ENCODE measurements at places on chromosomes 6 and 20.

GRCh38 chr6:150373260-150373701 lies 4.5 kb downstream of the IYD start:
- no peak for DNase-seq

GRCh38 chr6:138509371-138509770 lies 10.1 kb upstream of the NHSL1 start:
- DNase-seq, result no peak

DNA sequence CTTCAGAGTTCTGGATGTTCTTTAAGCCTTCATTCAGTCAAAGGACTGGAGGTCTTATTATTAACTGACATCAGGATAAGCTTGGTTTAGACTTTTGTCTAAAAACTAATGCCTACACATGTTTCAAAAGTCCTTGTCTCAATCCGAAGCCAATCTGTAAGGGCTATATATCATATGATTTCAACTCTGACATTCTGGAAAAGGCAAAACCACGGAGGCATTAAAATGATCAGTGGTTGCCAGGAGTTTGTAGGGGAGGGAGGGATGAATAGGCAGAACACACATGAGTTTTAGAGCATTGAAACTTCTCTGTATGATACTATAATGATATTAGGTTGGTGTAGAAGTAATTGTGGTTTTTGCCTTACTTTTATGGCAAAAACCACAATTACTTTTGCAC lies 1285.8 kb upstream of the CITED2 start:
- no peak for DNase-seq

DNA sequence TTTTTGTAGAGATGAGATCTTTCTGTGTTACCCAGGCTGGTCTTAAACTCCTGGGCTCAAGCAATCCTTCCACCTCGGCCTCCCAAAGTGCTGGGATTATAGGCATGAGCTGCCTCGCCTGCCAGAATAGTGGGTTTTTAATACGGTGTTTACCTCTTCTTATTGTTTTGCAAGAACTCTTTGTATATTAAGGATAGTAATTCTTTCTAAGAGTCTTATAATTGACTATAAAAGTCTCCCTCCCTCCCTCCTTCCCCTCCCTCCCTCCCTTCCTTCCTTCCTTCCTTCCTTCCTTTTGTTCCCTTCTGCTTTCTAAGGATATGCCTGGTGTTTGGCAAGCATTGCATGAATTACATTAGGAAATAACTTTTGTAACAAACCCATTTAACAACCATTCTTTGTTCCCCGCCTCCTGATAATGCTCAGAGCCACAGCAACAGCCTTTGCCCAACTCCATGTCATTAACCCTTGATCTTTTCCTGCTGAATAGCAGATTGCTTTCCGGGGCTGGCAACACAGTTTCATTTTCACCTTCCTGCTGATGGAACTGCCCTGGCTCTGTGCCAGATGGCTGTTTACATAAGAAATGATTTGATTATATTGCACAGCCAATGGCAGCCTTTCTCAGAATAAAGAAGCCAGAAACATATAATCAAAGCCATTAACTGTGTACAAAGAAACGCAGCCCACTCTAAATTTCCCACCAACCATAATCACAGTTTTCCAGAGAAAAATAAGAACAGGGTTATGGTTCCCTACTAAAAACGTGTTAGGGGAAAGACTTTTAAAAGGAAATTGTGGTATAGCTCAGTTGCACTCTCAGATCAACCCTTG lies 143.7 kb upstream of the PTPN1 start:
- no peak for DNase-seq

DNA sequence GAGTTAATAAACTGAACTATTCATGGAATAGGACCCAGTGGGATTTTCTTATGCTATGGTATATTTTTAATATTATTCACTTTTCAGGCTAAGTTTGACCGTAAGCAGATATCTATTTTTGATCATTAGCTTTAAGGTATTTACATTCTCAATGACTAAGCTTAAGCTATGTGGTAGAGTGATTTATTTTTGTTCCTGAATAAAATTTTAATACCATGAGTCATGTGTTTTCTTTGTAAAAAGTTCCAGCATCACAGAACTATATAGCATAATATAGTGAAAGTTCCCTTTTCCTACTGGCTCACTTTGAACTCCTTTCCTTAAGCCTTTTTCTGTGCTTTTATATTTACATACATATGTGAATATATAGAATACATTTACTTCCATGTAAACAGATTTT lies 75.8 kb downstream of the BCKDHB start:
- no peak for DNase-seq

DNA sequence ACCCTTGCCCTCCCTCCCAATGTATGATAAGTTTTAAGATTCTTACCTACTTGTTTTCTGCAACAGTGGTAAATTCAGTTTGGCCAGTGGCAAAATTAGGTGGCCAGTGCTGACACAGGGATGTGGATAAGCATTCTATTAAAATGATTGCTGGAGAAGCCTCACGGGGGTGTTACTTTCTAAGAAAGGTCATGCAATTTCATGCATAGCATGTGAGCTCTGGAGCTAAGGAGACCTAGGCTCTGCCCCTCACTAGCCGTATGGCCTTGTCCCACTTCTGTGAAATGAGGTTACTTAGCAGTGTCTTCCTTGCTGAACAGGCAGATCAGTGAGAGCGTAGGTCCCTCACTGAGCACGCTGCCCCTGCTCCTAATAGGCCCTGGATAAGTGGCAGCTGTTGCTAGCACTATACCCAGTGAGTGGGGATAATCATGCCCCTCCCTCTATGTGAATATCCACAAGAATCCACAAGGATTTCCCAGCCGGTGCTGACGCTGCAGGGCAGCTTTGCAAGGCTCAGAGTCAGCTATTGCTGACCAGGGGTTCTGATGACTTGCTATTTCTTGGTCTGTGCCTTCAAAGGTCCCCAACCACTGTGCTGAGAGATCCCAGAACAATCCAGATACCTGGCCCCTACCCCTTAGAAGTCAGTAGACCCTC lies 86.5 kb upstream of the MRPS10 start:
- DNase-seq, result no peak

GRCh38 chr6:166545156-166546034 lies 41.1 kb downstream of the RAMACL start:
- DNase-seq, result no peak

- no peak for DNase-seq
These were observed 116.0 kb upstream of the CITED2 start for GRCh38 chr6:139490482-139490881.

DNA sequence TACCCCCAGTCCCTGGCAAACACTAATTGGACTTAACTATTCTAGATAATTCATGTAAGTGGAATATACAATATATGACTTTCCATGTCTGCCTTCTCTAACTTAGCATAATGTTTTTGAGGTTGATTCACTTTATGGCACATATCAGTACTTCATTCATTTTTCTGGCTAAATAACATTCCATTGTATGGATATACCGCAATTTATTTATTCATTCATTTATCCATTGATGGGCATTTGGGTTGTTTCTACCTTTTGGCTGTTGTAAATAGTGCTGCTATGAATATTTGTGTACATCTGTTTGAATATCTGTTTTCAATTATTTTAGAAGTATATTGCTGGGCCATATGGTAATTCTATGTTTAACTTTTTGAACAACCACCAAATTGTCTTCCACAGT lies 616.3 kb downstream of the UTRN start:
- no peak for DNase-seq

GRCh38 chr6:3960754-3961361 lies 111.7 kb downstream of the FAM50B start:
- DNase-seq, result no peak

DNA sequence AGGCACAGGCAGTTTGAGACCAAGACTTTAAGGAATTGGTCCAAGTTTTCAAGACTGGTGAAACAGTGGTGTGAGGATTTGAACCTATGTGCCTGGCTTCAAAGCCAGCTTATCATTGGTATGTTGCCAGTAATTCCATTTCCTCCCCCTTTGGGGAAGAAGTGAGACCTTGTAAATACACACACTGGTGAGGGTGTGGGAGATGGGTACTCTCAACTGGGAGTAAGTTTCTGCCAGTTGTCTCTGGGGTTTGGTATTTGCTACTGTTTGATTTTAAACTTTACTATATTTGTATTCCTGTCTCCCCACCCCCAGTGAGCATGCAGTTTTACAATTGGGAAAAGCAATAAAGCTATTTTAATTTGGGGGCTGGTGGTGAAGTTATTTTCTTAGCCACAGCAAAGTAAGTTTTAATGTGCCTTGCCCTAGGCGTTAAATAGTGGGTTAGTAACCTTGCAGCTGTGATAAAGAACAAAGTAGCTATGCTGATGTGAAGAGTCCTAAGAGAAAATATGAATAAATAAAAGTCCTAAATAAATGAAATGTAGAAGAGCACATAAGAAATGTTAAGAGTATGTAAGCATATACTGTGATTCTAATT lies 31.0 kb downstream of the SNX9 start:
- no peak for DNase-seq

DNA sequence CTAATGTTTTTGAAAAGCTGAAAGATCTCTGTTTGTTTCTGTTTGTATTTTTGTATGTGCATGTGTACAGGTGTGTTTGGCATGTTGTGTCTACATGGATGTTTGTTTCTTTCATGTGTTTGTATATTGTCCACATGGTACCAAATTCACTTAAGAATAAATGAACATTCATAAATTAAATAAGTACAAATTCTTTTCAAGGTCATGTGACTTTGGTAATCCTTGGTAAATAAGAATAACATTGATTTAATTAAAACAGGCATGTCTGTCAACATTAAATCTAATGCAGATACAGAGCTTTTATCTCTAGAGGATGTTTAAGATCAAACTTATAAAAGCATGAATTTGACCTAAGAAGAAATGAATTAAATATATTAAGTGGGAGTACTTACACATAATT lies 219.8 kb upstream of the EPHA7 start:
- no peak for DNase-seq

DNA sequence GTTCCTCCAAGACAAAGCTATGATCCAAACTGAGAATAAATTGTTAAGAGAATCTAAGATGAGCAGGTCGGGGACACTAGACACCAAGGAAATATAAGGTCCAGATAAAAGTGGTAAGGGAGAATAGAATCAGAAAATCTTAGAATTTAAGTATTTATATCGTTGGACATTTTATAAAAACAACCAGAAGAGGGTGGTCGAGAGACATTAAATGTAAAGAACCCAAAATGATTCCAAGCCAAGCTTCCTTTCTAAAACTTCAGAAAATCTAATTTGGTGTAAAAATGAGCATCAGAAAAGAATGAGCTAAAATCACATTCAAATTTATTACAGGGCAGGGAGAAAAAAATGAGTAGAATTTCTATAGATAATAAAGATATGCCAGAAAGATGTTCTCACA lies 97.8 kb upstream of the OGFRL1 start:
- DNase-seq, result no peak

GRCh38 chr6:66307490-66307889 lies 600.5 kb upstream of the EYS start:
- no peak for DNase-seq

DNA sequence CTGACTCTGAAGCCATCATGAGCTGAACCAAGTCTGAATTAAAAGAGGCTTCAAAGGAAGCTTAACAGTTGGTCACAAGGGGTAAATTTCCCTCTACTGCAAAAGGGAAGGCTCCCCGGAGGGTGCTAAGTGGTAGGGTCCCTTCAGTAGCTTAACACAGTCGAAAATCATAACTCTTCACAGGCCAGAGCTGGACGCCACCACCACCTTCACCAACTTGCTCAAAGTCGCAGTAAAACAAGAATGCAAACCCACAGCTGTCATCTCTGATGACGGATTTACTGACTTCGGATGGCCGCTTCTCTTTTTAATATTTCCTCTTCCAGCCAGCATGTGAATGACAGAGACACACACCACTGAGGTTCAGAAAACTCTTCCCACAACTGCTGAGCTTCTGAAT lies 144.7 kb upstream of the FBXL4 start:
- no peak for DNase-seq

DNA sequence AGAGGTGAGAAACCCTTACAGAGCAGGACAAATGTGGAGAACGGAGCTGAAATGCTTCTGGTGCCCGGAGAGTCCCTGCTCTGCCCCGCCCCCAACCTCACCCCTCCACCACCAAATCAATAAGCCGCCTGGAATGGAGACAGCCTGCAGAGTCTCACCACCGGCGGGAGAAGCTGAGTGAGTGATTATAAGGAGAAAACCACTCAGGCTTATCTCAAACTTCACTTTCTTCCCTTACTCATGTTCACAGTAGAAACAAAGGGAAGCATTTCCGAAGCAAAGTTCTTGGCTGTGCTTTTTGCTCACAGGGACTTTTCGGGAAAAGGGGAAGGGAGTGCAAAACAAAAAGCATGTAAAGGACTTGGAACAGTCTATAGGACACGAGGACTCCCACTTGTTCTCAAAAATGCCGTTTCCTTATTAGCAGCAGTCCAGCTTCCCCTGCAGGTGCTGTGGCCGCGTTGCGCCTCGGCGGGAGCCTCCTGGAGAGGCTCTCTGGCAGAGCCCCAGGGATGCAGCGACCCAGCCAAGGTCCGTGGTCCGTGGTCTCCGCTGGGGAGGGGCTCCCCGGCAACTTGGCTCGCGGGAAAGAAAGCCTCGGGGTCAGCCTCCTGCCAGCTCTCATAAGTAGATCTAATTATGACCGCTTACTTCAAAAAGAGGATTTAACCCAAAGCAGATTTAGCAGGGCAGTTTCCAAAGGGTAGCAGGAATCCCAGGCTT lies 64.8 kb upstream of the TMEM30A start:
- DNase-seq, result peak; percentile 25

DNA sequence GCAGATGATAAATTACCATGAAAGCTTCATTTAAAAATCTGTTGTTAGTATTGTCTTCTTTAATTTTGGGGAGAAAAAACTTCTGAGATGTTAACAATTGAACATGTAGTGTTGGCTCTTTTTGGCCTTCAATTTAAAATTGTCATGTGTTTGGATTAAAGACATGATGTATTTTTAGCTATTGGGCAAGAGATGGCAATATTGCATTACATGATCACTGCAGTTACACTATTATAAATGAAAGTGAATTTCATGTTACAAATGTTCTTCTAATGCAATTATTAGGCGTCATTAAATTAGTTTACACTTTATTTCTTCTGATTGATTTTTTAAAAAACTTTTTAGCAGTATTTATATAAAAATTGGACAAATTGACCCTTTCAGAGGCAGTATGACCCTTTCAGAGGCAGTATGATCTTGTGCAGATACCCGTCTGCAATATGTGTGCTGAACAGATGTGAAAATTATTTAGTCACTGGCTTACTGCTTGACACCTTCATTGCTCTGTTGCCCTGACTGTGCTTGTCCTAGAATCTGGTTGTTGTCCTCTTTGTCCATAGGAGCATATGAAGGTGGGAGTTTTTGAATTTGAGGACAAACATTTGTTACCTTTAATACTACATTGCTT lies 25.8 kb downstream of the CDKAL1 start:
- no peak for DNase-seq

GRCh38 chr6:116395647-116396046 lies 24.9 kb downstream of the DSE start:
- no peak for DNase-seq

Measured in mesothelial cell of epicardium (in vitro differentiated cells).